ENCODE measurements at places on chromosomes 2 and 18.

DNA sequence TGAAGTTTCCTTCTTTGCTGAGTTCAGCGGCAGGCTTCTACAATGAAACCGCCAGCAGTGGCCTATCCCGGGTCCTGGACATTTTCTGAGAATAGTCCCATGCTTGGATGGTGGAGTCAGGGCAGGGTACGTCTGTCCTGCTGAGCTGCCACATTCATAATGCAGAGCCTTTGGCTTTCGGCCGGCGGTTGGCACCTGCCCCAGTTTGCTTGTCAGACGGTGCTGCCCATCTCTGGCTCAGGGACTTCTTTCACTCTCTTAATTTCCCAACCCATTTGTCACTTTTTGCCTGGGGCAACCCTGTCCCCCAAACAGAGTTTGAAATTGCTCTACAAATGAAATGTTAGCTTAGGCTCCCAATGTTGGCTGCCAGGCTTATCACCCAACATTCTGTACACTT, 57.2 kb downstream of the SOX11 start:
- H3K27ac ChIP-seq = no peak overlapping the region
- H3K4me3 ChIP-seq = no peak overlapping the region
- no peaks in the 10 kb centered on the region for H3K36me3 ChIP-seq
- no peaks in the 10 kb centered on the region for H3K4me1 ChIP-seq
- DNase-seq = no peak

GRCh38 chr18:27921904-27922751, 254.8 kb downstream of the CDH2 start:
- H3K4me3 ChIP-seq = no peak overlapping the region
- no peak overlapping the region for H3K27ac ChIP-seq
- H3K4me1 ChIP-seq = no peaks in the 10 kb centered on the region
- no peaks in the 10 kb centered on the region for H3K27me3 ChIP-seq

GRCh38 chr2:600542-601386, 76.4 kb downstream of the TMEM18 start:
- H3K36me3 ChIP-seq = no peaks in the 10 kb centered on the region
- no peak for DNase-seq
- no peak overlapping the region for H3K27ac ChIP-seq
- no peak overlapping the region for H3K4me3 ChIP-seq
- H3K27me3 ChIP-seq = peaks cover 4% of the 10 kb centered on the region

GRCh38 chr2:237873421-237873831, 14.0 kb downstream of the RAMP1 start:
- no peak overlapping the region for H3K4me3 ChIP-seq
- peak; percentile 46 for DNase-seq
- H3K27ac ChIP-seq = peak overlapping the region; percentile 55
- H3K36me3 ChIP-seq = peaks cover 3% of the 10 kb centered on the region

- no peak for DNase-seq
- no peaks in the 10 kb centered on the region for H3K4me1 ChIP-seq
- no peaks in the 10 kb centered on the region for H3K27me3 ChIP-seq
- H3K27ac ChIP-seq = no peak overlapping the region
Measured at GRCh38 chr2:1808981-1809422, 64.7 kb upstream of the PXDN start.

DNA sequence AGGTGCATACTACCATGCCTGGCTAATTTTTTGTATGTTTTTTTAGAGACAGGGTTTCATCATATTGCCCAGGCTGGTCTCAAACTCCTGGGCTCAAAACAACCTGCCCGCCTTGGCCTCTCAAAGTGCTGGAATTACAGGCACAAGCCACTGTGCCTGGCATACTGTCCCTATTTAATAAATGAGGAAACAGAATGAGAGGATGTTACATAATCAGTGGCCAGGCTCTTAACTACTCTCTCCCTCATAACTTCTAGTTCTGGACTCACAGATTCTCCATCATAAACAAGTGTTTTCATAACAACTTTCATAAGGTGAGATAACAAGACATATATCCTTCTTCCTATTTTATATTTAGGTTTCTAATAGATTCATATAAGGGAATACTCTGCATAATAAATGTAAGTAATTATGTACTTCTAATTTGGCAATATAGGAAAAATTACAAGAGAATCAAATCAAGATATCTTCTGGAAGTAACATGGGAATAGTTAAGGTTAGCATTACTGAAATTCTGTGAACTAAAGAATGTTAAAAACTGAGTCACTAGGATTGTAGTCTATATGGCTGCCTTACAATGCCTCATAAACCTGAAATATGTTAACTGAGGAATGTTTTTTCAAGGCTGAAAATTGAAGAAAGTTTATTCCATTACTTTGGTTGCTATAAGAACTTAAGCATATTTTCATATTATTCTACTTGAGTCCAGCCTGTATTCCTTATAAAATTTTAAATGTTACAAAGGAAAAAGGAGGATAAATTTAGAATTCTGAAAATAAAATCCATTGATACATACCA, 71.3 kb downstream of the SLC25A12 start:
- H3K4me3 ChIP-seq = no peak overlapping the region
- no peak for DNase-seq
- H3K27me3 ChIP-seq = no peaks in the 10 kb centered on the region
- no peak overlapping the region for H3K27ac ChIP-seq
- no peaks in the 10 kb centered on the region for H3K4me1 ChIP-seq

DNA sequence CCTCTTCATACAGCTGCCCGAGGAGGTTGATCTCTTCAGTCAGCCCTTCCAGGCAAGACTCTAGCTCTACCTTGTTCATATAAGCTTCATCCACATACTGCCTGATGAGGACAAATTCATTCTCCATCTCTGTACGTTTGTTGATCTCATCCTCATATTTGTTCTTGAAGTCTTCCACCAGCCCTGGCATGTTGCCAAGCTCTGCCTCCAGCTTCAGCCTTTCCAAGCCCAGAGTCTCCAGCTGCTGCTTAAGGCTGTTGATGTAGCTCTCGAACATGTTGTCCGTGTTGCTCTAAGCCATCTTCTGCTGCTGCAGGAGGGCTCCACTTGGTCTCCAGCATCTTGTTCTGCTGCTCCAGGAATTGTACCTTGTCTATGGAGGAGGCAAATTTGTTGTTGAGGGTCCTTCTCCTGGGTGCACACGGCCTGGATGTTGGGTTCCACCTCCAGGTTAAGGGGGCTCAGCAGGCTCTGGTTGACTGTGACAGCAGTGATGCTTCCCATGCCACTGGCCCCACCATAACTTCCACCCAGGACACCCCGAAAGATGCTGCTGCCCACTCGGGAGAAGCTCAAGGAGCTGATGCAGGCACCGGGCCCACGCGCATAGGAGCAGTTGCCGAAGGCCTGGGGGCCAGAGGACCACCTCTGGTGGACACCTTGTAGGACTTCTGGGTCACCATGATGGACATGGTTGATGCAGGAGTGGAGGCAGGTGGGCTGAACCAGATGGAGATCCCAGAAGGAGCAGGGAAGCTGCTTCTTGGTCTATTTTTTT, 30.3 kb downstream of the ICA1L start:
- no peak overlapping the region for H3K4me3 ChIP-seq
- H3K27me3 ChIP-seq = peaks cover 7% of the 10 kb centered on the region
- H3K4me1 ChIP-seq = no peaks in the 10 kb centered on the region
- no peak overlapping the region for H3K27ac ChIP-seq
- DNase-seq = no peak

DNA sequence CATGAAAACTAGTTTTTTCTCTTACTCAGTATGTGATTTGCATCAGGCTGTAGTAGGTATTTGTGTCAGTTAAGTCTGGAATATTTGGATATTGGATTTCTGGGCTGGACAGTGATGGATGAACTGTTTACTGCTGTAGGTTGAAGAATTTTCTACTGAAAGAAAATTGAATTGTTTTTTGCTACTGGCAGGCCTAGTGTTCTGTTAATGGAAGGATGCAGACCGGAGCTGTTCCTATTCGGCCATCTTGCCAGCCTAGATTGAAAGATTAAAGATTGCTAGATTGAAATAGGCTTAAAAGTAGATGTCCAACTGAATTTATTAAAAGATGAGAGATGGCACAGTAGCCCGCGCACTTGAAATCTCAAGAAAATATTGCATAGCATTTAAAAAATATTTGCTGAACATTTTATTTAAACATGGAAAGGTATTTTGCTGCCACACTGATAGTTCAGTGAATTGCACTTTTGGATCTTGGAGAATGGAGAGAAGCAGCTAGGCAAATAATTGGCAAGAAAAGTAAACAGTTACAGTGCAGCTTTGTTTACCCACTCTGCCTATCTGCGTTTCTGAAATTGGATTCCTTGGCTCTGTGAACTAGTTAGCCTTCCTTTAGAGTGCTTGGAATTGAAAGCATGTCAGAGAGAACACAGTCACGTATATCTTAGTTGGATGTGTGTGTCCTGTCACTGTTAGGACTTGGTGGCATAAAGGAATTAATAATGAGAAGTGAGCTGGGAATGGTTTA, 54.1 kb downstream of the EPB41L5 start:
- no peaks in the 10 kb centered on the region for H3K36me3 ChIP-seq
- no peak for DNase-seq
- no peak overlapping the region for H3K4me3 ChIP-seq

DNA sequence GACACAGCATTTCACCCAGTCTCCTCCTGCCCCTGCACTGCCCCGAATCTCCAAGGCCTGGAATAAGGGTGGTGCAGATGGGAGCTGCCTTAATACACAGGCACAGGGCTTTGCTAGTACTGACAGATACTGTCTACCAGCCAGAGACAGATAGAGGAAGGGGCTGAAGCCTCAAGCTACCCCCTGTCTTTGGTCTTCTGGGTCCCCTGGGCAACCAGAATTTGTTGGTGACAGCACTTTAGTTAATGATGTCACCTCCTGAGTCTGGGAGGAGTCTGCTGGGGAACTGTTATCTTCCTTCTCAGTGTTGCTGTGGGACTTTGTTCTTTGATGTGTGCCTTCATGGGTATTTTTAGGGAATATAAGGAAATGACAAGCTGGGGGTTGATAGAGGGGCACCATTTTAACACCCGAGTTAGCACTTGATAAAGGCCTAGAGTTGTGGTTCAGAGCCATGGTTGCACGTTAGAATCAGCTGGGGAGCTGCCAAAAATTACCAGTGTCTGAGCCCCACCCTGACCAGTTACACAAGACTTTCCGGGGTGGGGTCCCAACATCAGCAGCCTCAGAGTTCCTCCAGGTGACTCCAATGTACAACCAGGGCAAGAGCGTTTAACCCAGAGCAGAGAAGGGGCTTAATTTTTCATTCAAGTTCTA, 136.8 kb downstream of the SMAD7 start:
- H3K27ac ChIP-seq = peak overlapping the region; percentile 84
- peaks cover 37% of the 10 kb centered on the region for H3K4me1 ChIP-seq
- H3K36me3 ChIP-seq = no peaks in the 10 kb centered on the region
- H3K27me3 ChIP-seq = peaks cover 10% of the 10 kb centered on the region
- peak; percentile 42 for DNase-seq

DNA sequence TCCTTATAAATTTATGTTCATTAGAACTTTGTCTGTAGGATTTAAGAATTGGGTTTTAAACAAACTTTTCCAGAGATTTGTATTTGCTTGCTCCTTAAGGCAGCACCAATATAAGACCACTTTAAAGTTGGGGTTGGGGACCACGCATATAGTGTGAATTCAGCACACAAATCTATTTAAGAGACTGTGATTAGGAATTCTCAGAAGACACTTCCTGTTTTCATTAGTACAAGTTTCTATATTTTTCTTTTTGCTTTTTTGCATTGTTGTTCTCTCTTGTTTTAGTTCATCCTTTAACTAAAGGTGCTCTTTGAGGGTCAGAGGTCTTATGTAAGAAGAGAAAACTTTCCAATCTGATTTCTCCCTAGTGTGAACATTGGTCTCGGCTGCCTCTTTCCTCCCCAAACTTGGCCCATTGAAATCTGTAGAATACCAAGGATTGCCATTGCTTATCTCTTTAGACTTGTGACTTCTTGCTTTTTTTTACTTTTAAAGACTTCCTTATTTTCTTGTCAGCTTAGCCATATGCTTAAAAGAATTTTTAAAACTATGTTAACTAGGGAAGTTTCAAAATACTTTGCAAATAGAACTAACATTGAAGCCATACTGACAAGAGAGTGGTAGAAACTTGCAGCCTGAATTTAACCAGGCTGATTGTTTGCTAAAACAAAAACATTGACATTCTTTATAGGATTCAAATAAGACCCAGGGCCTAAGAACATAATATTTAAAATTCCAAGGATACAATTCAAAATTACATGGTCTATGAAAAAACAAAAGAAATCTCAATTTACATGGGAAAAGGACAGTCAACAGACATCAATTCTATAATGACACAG, 264.1 kb upstream of the FN1 start:
- no peak for DNase-seq
- no peak overlapping the region for H3K27ac ChIP-seq
- no peak overlapping the region for H3K4me3 ChIP-seq
- no peaks in the 10 kb centered on the region for H3K4me1 ChIP-seq

DNA sequence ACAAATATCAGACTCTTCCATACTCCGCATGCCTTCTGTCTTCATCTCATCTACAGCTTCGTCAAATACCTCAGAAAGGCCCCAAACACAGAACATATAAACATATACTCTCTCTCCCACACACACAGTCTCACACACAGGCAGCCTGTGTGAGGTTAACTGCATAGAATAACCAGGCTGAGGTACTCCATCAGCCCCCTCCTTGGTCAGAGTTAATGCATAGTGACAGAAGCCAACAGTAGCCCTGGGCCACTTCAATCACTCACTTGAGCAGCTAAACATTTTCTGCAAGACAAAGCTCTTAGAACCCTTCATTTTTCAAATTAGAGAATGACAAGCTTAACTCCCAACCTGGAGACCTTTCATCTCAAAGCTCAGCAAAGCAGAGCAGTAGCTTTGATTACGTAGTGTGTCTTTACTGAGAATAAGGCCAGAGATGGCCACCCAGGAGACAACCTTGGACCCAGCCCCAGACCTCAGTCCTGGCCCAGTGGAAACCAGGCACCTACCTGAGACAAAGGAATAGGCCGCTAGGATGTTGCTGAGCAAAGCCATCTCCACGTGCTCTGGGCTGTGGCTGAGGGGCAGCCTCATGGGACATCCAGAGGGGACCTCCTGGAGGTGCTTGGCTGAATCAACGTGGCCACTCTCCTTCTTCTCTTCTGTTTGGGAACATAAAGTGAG, 43.0 kb downstream of the EVA1A start:
- no peak overlapping the region for H3K27ac ChIP-seq
- no peak overlapping the region for H3K4me3 ChIP-seq
- DNase-seq = no peak

- no peaks in the 10 kb centered on the region for H3K36me3 ChIP-seq
- no peak overlapping the region for H3K4me3 ChIP-seq
- no peaks in the 10 kb centered on the region for H3K4me1 ChIP-seq
- H3K27ac ChIP-seq = no peak overlapping the region
- peaks cover 5% of the 10 kb centered on the region for H3K27me3 ChIP-seq
Measured at GRCh38 chr2:731711-732110, 54.5 kb upstream of the TMEM18 start.

DNA sequence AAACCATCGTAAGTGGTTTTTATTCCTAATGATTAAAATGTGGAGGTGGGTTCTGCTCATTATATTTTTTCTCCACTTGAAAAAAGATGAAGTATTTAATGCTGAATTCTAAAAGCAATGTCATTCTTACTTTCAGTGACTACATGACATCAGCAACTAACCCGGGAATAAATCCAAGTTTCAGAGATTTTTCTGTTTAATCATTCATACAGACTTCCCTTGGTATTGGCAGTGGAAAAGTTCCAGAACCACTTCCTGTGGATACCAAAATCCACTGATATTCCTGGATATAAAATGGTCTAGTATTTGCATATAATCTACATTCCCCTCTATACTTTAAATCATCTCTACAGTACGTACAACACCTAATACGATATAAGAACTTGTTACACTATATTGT, 128.6 kb downstream of the ZNF532 start:
- H3K27me3 ChIP-seq = peaks cover 24% of the 10 kb centered on the region
- no peak for DNase-seq
- H3K4me3 ChIP-seq = no peak overlapping the region
- H3K36me3 ChIP-seq = no peaks in the 10 kb centered on the region
